SHP77 (cell line): ENCODE measurements at places on chromosomes 2 and 18.

DNA sequence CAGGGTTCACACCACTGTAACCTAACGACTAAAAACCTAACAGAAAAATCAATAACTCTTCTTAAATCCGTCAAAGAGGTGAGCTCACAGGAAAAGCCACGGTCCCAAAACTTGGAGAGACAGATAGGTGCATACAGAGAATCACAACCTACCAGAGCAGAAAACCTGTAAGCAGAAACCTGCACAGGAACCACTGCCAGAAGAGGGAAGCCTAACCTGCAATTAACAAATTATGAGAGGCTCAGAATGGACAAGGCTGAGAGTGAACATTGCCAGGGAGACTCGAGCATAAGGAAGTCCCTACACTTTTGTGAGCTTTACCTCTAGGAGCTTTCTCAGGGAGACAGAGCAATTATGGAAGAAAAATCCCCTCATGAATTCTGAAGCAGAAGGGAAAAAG lies 156.2 kb upstream of the NETO1 start:
- no peak for DNase-seq

GRCh38 chr2:46320141-46320567 lies 22.9 kb downstream of the EPAS1 start:
- DNase-seq: no peak

- no peak for DNase-seq
These were observed 21.1 kb downstream of the PCARE start for GRCh38 chr2:29053223-29053622.

- DNase-seq: no peak
These were observed 13.1 kb upstream of the SMAD7 start for GRCh38 chr18:48963586-48964470.

GRCh38 chr2:16666449-16666801 lies 791 bp upstream of the CYRIA start:
- DNase-seq: no peak

DNA sequence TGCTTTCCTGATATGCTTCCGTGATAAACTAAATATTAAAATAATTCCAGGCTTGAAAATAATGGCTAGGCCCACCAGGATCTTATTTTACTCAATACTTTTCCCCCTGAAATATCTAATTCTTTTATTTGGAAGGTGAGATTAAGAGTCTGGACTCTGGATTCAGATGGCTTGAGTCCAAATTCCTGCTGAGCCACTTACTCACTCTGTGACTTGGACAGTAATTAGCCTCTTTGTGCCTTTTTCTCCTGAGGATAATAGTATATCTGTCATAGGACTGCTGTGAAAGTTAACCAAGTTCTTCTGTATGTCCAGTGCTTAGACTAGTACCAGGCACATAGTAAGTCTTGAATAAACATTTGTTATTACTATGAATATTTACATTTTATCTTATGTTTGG lies 127.3 kb upstream of the ERBB4 start:
- DNase-seq: no peak
